Ecto neural progenitor cell (in vitro differentiated cells): ENCODE measurements at places on chromosomes 2 and 18.

DNA sequence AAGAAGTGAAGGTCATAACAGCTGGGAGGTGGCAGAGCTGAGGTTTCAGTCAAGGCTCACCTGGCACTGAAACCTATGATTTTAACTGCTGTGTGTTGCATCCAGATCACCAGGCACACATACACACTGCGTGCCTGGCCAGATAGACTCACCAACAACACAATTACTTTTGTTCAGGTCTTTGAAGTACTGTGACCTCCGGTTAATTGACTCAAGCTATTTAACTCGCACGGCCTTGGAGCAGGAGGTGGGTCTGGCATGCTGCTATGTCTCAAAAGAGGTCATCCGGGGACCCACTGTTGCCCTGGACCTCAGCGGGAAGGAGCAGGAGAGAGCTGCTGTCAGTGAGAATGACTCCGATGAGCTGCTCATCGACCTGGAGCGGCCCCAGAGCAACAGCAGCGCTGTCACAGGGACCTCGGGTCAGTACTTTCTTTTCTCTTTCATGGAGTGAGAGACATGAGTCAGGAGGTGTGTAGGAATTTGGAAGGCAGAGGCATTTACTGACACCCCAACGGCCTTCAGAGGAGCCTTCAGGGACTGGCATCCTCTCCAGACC lies 104.1 kb downstream of the ESCO1 start:
- no peak for DNase-seq

GRCh38 chr2:29165362-29166241 lies 50.4 kb downstream of the CLIP4 start:
- no peak for DNase-seq

- DNase-seq, result no peak
Measured at GRCh38 chr18:75244351-75245313, 34.0 kb downstream of the TSHZ1 start.

- DNase-seq, result no peak
Measured at GRCh38 chr2:134331081-134331480, 77.2 kb downstream of the MGAT5 start.

GRCh38 chr2:195251214-195251613 lies 405.8 kb upstream of the SLC39A10 start:
- no peak for DNase-seq

- DNase-seq, result no peak
Measured at GRCh38 chr18:63298400-63299365, 20.9 kb downstream of the BCL2 start.

DNA sequence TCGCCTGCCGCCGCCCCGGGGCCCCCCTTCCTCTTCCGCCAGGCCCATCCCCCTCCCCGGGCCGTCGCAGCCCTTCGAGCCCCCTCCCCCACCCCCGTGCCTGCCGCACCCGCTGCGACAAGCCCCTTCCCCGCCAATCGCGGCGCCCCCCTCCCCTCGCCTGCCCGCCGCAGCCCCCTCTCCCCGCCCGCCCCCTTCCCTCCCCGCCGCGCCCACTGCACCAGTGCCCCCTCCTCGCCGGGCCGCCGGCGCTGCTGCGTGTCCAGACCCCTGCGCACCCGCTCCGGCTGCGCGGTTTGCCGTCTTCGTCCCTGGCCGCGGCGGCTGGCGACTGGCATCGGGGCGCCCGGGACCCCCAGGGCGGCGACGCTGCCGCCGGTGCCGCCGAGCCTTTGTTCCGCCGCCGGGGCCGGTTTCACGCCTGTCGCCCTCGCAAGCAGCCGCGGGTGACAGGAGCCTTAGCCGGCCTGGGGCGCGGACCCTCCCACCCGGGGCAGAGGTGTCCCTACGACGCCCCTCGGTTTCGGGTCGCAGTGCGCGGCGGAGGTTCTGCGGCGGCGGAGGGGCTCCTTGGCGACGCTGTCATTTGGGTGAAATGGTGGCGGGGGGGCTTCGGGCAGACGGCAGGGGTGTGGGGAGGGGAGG lies 18.1 kb downstream of the GPC1 start:
- DNase-seq, result no peak

- no peak for DNase-seq
Measured at GRCh38 chr2:44130441-44130840, 38.2 kb upstream of the PPM1B start.

- no peak for DNase-seq
Measured at GRCh38 chr18:40055262-40055661, 1899.8 kb upstream of the PIK3C3 start.
